NCI-H1436 (cell line): ENCODE measurements at places on chromosomes 11 and 22.

DNA sequence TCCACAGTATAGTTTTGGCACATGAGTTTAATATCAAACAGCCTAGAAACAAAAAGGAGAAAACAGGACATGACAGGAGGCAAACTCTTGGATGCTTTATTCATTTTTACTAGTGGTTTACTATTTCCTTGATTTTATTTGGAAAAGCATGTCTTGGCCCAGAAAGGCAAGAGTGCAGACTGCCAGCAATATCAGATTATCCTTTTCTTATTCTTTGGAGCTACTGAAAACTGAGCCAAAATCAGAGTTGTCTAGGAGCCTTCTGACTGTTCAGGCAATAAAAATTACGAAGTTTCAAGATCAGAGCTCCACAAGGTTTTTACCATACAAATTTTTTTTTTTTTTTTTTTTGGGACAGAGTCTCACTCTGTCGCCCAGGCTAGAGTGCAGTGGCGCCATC lies 16.0 kb downstream of the CELF1 start:
- DNase-seq, result no peak

DNA sequence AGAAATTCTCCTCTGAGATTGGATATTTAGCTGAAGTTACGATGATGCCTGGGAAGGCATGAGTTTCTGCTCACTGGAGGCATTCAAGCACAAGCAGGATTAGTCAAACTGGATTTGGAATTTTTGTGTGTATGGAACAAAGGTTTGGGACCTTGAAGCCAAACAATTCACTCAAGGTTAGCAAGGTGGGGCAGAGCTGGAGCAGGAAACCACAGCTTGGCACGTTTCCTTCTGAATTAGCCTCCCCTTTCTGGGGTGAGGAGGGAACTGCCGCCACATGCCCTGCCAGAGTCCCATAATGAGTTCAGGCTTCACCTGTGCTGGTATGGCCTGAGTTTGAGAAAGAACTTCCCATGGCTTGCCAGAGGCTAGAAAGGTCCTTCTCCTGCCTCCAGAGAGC lies 50.9 kb upstream of the RRAS2 start:
- DNase-seq, result no peak

- DNase-seq, result no peak
Observed at GRCh38 chr11:23227078-23227445, 366.8 kb upstream of the CCDC179 start.

DNA sequence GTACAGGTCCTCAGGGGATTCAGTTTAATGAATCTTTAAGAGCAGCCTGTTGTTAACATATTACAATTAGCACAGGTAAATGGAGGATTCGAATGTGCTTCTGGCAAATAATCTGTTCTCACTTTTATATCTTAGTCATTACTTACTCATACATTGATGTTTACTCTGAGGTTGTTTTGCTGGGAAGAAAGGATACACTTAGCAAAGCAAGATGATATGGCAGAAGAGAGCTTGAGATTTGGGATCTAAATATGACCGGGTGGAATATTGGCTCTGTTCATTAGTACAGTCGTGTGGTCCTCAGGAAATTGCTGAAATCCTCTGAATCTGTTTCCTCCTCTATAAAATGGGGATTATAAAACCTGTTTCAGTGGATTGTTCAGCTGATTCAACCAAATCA lies 59.7 kb downstream of the SPON1 start:
- DNase-seq, result peak; percentile 28

DNA sequence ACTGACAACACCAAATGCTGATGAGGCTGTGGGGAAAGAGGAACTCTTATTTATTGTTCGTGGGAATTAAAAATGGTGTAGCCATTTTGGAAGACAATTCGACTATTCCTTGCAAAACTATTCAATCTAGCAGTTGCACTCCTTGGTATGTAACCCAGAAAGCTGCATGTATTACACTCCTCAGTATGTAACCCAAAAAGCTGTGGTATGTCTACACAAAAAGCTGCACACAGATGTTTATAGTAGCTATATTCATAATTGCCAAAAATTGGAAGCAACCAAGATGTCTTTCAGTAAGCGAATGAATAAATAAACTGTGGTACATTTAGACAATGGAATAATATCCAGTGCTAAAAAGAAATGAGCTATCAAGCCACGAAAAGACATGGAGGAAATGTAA lies 4.9 kb downstream of the NNMT start:
- DNase-seq, result no peak

DNA sequence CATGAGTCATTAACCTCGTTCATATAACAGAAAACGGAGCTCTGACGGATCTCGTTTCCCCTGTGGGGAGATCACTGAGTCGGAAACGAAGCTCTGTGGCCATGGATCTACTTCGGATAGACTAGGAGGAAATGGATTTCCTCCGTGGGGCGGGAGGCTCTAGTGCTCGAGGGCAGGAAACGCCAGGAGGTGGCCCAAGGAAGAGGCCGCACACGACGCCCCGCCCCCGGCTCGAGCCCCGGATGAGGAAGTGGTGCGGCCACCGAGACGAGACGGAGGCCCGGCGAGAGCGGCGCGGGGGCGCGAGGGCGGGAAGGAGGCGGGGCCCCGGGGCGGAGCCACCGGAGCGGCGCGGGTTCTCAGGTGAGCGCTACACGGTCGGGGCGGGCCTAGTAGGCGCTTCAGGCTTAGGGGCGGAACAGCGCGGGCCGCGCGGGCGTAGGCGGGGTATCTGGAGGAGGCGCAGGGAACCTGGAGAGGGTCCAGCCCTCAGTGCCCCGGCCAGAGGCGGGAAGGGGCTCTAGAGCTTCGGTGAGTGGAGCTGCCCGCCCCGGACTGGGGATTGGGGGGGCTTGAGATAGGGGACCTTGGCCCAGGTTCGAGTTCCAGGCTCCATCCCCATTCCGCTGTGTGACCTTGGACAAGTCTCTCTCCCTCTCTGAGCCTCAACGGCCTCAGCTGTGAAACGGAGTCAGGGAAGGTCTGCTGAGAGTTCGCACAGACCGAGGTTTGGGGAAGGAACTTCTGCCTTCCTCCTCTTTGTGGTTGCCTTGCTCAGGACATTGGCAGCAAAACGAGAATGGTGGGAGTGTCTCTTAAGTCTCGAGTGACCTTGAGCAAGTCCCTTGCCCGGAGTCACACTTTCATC lies at the start of gene DEPDC5:
Gene DEPDC5, plus strand, starts transcription at position 386 of the 868 bp plus-strand sequence. CDS start 903 bp downstream, outside the sequence.
- DNase-seq, result peak; percentile 95

DNA sequence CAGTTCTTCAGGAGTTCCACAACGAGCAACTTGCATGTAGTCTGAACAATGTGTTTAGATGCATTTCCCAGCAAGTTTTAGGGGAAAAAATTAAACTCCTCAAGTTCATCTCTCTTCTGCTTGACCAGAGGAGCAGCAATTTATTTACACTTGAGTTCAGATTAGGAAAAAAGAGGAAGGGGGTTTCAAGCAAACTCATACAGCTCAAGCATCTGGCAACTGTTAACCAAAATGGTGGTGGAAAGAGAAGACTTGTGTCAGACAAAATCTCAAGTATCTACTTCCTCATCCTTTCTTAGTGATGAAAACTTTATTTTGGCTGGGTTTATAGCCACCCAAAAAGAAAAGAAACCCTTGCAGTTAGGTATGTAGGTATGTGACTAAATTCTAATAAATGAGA lies 29.1 kb upstream of the PICALM start:
- DNase-seq, result no peak

DNA sequence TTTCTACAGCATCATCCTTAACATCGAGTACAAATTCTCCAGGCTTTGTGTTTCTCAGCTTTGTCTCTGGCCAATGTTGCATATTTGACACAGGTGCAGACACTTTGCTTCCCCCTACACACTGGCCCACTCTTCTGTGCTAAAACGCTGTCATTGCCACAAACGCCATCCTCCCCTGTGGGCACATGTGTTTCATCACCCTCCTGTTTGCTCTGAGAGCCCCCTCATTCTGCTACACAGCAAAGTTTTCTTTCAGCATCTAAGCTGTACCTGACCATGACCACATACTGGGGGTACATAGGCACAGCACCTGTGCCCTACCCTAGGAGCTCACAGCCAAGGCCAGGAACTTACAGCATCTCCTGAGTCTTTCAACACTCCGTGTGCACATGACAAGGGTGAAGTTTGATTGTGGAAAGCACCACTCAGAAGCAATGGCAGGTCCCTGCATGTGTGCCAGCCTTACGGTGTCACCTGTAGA lies 7.9 kb upstream of the IGLL5 start:
- no peak for DNase-seq

GRCh38 chr22:23862103-23862502 lies 4.4 kb downstream of the SLC2A11 start:
- DNase-seq, result peak; percentile 54

DNA sequence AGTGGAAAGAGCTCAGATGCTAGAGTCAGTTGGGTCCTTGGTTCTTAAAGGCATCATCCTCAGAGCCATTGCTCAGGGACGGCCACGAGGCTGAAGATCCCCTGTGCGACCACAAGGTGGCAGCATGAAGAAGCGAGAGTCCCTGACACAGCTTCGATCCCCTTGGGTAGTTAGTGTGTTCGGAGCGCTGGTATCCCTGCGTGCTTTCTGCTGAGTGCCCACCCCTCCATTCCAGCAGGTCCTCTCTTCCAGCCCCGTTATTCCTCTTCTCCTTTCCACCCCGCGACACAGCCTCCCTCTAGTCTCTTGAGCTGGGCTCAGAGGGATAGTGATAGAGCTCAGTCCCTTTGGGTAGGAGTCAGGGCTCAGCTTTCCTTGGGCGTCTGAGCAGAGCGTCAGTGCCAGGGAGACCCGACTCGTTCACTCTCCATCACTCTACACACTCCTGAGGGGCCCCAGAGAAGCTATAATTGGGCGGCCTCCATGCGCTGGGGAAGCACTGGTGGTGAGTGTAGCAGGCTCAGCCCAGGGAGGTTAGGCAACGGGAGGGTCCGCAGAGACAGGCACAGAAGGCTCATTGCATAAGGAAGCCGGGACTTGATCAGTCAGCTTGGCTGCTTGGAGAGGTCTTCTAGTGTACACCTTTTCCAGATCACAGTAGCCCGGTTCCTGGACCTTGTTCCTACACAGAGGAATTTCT lies at the start of gene OR51D1:
Gene OR51D1, plus strand, starts transcription at position 516 of the 700 bp plus-strand sequence. CDS start 2,314 bp downstream, outside the sequence.
- peak; percentile 67 for DNase-seq

GRCh38 chr22:20520093-20520511 lies 12.7 kb downstream of the MED15 start:
- no peak for DNase-seq

GRCh38 chr11:88680806-88681205 lies 343.3 kb upstream of the CTSC start:
- no peak for DNase-seq

- no peak for DNase-seq
Observed at GRCh38 chr11:6476571-6476970, 2.8 kb upstream of the TRIM3 start.

GRCh38 chr11:85718991-85719807 lies 33.2 kb upstream of the CCDC89 start:
- no peak for DNase-seq

- no peak for DNase-seq
Observed at GRCh38 chr11:110177086-110177456, 83.9 kb downstream of the ZC3H12C start.

GRCh38 chr11:79244798-79245197 lies 196.0 kb downstream of the TENM4 start:
- no peak for DNase-seq

DNA sequence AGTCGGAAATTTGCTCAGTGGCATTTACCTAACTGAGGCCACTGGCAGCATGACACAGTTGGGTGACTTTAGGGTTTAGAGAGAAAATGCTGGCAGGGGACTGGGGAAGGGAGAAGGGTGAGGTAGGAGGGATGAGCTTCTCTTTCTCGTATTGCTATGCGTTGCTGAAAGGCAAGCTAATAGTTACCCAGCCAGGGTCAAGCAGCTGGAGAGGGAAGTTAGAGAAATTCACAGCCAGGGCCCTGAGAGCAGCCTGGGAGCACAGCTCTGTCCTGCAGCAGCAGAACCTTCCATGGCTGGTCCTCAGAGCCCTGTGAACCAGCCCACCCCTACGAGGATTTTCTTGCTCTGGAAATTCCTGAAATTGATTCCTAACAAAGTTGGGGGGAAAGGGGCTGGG lies 679.6 kb downstream of the NTM start:
- no peak for DNase-seq

DNA sequence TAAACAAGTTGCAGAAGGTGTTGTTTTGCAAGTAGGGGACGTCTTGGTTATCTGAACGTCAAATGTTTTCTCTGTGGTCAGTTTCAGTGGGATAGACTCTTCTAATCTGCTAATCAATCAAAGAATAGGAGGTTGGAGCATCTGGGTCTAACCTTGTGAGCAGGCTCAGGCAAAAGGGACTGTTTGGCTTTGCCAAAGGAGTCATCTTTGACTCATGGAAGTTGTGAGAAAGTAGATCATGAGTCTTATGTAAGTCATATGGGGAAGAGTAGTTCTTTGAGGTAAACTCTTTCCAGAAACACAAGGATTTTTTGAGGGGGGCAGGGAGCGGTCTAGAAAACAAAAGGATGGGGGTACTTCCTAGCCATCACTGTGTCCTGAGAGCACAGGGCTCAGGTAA lies 27.1 kb upstream of the TOP3B start:
- DNase-seq, result no peak

GRCh38 chr11:127639916-127640315 lies 639.3 kb upstream of the KIRREL3 start:
- no peak for DNase-seq

DNA sequence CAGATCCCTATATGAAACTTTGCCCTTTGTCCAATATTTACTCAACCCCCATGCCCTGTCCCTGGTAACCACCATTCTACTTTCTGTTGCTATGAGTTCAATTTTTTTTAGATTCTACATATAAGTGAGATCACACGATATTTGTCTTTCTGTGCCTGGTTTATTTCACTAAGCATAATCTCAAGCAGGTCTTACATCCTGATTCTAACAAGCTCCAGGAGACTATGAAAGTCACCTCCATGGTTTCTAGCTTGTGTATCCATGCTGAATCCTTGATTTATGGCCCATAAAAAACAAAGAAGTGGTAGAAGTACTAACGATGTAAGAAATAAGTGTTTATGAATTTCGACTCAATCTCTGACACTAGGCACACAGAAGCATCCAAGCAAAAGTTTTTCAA lies 68.0 kb downstream of the OR5AK2 start:
- DNase-seq, result no peak

DNA sequence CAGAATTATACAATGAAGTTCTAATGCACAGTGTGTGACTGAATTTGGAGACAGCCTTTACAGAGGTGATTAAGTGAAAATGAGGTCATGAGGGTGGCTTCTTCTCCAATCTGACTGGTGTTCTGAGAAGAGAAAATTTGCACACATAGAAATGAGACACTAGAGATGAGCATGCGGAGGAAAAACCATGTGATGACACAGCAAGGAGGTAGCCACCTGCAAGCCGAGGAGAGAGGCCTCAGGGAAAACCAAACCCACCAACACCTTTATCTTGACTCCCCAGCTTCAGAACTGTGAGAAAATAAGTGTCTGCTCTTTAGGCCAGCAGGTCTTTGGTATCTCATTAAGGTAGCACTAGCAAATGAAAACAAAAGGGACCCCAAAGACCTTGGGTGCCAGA lies 93.2 kb downstream of the GGTLC2 start:
- DNase-seq, result no peak

DNA sequence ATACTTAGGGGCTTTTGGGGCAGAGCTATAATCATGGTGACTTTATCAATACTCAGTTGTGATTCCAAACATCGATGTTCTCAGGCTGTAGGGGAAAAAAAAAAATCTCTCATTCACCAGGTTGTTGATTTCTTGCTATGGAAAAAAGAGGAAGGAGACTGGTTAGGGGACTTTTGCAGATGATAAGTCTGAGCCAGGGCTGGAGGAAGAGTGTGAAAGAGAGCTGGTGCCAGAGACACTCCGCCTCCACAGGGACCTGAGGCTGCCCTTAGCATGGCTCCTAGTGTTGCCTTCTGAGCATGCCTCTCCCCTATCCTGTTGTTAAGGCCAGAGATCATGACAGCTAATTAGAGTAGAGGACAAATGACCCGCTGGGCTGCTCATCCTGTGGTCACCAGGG lies 16.9 kb downstream of the UPB1 start:
- DNase-seq, result no peak

GRCh38 chr22:17451316-17451715 lies 82.1 kb downstream of the CECR2 start:
- no peak for DNase-seq

GRCh38 chr22:44847380-44847779 lies 95.0 kb downstream of the ARHGAP8 start:
- no peak for DNase-seq
